GM06990 (cell line): ENCODE measurements at places on chromosomes 3 and 15.

DNA sequence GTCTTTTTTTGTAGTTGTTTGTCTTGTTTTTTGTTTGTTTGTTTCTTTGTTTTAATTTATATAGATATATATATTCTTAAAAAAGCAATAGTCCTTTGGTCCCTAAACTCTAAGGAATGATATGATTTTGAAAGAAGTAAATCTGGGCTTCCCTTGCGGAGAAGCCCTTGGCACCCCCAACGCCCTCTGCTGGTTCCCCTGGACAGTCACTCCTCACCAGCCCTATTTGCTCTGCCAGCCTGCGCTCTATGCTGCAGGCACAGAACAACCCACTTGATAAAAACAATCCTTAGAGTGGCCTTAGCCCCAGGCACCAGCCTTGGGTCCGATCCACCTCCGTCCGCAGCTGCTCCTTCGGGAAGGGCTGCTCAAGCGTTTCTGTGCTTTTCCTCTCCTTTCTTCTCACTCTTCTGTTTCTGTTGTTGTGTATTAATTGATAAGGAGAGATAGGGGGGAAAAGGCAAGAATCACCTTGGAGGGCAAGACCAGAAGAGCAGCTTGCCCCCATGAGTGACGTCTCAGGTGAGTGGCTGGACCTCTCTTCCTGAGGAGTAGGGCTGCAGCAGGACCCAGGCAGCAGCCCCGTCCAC, 13.7 kb upstream of the PARP6 start:
- peak; percentile 13 for DNase-seq

- DNase-seq = no peak
These were observed 4.3 kb downstream of the GREM1 start for GRCh38 chr15:32722136-32722535.

- DNase-seq = peak; percentile 19
These were observed 199.1 kb downstream of the LRRN1 start for GRCh38 chr3:3998140-3998922.

DNA sequence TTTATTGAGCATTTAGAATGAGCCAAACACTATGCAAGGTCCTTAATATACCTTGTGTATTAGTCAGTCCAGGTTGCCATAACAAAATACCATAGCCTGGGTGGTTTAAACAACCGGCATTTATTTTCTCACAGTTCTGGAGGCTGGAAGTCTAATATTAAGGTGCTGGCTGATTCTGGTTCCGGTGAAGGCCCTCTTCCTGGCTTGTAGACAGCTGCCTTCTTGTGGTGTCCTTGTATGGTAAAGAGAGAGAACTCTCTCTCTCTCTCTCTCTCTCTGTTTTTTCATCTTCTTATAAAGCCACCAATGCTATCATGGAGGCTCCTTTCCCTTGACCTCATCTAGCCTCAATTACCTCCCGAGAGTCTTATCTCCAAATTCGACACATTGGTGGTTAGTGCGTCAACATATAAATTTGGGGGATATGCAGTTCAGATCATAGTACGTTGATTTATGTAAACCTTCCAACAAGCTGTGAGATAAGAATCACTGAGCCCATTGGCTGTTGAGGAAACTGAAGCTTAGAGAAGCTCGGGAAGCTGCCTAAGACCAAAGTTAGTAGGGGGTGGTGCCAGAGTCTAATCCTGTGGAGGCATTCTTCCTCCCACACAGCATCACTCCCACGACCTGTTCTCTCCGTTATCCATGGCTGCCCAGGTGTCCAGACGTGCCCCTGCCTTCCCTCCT, 298.0 kb upstream of the PROK2 start:
- DNase-seq = no peak

GRCh38 chr3:168738527-168739325, 643.0 kb upstream of the GOLIM4 start:
- DNase-seq = no peak

DNA sequence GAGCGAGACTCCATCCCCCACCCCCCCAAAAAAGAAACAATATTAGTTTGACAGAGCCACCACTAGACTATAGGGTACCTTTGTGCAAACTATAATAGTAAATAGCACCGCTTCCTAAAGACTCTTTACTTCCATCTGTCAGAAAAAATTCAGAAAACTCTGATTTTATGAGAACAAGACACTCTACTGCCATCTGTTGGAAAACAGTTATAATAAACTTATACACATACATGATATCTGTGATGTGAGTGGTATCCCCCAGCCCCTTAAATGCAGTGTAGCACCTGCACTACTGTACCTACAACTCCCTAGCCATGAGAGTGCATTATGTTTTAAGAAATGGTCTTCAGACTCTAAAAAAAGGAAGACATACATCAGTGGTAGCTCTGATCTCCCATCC, 47.1 kb upstream of the CTDSPL start:
- DNase-seq = no peak

DNA sequence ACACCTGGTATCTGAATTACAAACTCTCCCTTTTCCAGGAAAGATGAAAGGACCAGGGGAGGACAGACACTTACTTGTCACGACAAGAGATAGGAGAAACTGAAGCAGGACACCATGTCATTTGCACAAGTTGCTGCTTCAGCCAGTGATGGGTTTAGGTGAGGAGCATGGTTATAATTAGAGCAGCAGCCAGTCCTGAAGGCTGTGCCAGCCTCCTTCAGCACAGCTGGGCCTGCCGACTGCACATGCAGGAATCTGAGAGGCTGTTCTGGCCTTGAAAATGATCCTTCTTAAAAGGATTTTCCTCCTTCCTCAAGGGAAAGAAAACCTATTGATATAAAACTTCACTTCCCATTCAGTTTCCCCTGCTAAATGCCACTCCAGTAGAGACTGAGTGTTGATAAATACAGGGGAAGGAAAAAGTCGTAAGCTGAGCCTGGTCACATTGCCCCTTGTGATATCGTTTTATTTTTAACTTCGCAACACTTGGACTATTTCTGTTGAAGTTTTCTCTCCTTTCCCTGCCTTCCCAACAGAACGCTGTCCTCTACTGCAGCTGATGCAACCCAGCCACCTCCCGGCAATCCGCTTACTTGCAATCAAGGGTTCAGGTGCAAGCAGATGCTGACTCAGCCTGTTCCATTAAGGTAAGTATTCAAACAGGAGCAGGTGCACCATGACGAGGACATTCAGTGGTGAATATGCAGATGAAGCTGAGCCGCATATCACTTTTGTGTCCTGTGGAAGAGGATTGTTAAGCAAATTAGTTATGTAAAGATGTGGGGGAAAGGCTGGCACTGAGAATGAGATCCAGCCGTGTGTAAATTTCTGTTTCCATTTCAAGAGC, at the start of gene FBXO40:
FBXO40 (plus strand) TSS at position 524 of the 847 bp plus-strand sequence. CDS start 27,197 bp downstream, outside the sequence.
- DNase-seq = no peak

DNA sequence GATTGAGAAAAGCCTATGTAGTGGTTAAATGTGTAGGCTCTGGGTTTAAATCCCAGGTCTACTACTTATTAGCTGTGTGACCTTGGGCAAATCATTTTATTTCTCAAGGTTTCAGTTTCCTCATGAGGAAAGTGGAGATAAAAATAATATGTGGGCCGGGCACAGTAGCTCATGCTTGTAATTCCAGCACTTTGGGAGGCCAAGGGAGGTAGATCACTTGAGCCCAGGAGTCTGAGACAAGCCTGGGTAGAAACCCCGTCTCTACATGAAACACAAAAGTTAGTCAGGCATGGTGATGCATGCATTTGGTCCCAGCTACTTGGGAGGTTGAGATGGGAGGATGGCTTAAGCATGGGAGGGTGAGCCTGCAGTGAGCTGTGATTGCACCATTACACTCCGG, 8.4 kb downstream of the SEMA5B start:
- DNase-seq = no peak

- no peak for DNase-seq
These were observed 481.9 kb downstream of the FOXP1 start for GRCh38 chr3:71101626-71102025.

DNA sequence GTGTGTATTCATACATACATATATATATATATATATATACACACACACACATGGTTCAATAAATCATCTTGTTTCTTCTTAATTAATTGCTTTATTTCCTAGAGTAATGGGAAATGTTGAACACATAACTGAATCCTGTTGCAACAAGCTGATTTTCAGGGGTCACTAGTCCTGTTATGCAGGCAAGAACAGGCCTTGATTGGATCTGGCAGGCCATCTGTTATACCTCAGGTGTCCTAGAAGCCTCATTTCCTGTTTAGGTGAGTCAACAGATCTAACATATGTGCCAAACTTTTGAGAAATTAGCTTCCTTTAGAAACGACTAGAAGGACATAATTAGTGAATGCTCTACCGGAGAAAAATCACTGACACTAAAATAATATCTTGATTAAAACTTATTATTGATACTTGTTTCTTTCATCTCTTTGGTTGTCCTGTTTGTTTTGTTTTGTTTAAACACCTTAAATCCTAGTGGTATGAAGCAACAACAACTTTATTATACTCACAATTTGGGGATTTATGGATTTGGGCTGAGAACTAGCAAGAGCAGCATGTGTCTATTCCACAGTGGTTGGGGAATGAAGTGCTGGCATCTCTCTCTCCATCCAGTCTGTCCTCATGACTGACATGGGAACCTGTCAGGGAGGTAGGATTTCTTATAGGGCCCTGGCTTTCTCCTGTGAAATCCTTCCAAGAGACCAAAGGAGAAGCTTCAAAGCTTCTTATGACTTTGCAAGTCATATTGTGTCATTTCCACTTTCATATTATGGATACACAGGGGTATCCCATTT, 552.6 kb downstream of the NSUN3 start:
- no peak for DNase-seq

GRCh38 chr3:111715911-111716523, 120.9 kb upstream of the ZBED2 start:
- DNase-seq = no peak

DNA sequence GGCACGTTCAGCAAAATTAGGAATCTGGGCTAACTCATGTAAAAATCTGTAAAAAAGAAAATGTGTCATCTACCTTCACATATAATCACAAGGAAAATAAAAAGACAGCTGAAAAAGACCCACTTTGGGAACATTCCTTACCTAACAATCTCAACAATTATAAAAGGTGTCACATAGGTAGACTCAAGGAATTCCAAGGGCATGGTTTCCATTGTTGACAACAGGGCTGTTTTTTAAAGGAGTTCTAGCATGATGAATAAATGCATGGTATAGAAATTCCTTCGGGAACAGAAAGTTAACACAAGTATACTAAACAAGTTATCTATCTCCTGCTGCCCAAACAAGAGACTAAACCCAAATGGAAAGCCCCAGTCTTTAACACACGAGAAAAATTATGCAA, 184.2 kb downstream of the GREM1 start:
- no peak for DNase-seq

- no peak for DNase-seq
These were observed 17.3 kb upstream of the GABRB3 start for GRCh38 chr15:26790118-26790517.

- DNase-seq = no peak
These were observed 105.8 kb upstream of the RASGRP1 start for GRCh38 chr15:38670128-38671005.

- DNase-seq = no peak
These were observed 106.3 kb downstream of the ETFA start for GRCh38 chr15:76204916-76205460.

- no peak for DNase-seq
These were observed 493.0 kb upstream of the NR2F2 start for GRCh38 chr15:95837341-95838004.

DNA sequence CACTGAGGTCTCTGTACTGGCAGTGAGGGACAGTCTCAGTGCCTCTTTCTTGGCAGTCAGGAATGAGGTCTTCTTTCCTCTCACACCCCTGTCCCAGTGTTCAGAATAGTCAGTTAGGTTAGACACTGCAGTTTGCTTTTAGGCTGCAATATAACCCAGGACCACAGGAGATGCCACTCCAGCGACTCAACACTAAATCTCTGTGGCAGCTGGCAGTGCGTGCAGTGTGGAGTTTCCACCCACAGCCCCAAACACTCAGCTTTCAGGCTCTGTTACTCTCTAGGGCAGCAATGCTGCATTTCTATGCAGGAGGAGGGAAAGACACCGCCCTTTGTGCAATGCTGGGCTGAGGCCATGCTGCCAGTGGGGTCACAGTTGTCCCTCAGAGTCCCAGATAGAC, 150.2 kb upstream of the SUCLG2 start:
- no peak for DNase-seq

GRCh38 chr3:193559100-193559499, 4.4 kb upstream of the ATP13A4 start:
- no peak for DNase-seq

DNA sequence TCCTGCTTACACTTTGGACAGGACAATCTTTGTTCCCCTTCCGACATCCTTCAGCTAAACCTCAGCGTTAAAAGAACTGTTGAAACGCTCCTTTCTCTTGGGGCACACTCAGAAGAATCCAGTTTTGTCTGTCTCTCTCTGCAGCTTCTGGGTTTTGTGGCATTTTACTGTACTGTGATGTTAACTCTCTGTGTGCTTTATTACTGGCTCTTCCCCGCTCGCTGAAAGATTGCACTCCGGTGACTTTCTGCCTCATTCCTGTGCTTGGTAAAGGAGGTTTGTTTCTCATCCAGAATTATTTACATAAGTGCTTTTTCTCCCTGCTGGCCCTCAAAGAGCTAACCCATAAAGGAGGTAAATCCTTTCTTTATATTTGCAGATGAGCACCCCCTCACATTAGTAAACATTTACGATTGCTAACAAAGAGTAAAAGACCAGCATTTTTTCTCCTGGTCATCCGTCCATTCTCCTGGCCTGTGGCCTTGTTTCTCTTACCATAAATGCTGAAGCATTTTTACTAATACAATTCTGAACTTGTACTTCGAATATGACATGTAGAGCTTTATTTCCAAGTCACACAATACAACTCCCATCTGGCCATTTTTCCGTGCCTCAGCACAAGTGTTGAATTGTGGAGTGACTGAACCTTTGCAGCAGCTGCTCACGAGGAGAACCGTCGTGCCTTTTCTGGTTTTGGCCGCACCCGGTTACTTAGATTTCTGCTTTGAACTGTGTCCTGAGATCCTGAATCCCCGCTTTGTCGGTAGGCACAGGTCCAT, 69.3 kb upstream of the RPL35A start:
- DNase-seq = no peak

- DNase-seq = peak; percentile 9
These were observed 132.4 kb upstream of the OSTN start for GRCh38 chr3:191066669-191067068.

- no peak for DNase-seq
These were observed 44.8 kb upstream of the EIF5A2 start for GRCh38 chr3:170953229-170953628.

DNA sequence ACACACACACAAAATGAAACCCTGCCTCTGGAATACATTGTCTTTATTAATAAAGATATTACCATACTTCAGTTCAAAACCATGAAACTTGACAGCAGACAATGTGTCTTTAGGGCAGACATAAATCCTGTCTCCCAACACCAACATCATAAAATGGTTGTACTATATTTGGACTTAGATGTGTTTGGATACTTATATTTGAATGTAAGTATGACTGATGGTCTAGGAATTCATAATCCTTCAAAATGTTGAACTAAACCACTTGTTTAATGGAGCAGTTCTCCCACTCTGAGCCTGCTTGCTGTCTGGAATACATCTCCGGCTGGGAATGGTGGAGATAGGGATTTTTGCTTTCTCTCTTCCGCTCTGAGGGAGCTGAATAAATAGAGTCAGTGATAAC, 10.6 kb downstream of the FBN1 start:
- DNase-seq = no peak

GRCh38 chr3:45479621-45480035, 91.3 kb downstream of the LARS2 start:
- DNase-seq = no peak
